ENCODE measurements at places on chromosomes 3 and 15. TPM values are rescaled to one million over a fixed set of nuclear protein-coding genes. Genes with fewer than 3 reads are reported as not detected.
A peak's percentile ranks its signal among the peaks of the same experiment; 100 is the strongest.

- DNase-seq = no peak
These were observed 35.0 kb upstream of the ARID3B start for GRCh38 chr15:74505837-74506514.

The MRPL3 gene
- total RNA-seq = 58.8 TPM

- DNase-seq = no peak
These were observed 45.9 kb downstream of the ADAM10 start for GRCh38 chr15:58703610-58704009.

The SLC12A8 gene
- total RNA-seq = 0.52 TPM

GRCh38 chr3:54349691-54350090 lies 227.3 kb downstream of the CACNA2D3 start:
- no peak for DNase-seq

DNA sequence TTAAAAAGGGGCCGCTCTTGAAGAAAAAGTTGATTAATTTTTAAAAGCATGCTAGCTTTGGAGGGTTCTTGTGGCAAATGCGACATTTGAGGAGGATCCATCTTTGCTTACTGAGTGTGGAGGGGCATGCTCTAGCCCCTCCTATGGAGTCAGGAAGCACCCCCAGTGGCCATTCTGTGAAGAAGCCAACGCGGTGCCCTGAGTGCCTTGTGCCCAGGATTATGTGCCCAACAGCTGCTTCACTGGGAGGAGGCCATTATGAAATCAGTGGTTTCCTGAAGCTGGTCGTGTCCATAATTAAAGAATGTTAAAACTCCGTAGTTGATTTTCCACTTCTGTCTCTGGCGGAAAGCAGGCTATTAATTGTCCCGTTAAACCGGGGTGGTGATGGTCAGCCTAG lies 69.1 kb upstream of the TNFAIP8L3 start:
- DNase-seq = no peak

The KBTBD8 gene
- total RNA-seq = 5.8 TPM

DNA sequence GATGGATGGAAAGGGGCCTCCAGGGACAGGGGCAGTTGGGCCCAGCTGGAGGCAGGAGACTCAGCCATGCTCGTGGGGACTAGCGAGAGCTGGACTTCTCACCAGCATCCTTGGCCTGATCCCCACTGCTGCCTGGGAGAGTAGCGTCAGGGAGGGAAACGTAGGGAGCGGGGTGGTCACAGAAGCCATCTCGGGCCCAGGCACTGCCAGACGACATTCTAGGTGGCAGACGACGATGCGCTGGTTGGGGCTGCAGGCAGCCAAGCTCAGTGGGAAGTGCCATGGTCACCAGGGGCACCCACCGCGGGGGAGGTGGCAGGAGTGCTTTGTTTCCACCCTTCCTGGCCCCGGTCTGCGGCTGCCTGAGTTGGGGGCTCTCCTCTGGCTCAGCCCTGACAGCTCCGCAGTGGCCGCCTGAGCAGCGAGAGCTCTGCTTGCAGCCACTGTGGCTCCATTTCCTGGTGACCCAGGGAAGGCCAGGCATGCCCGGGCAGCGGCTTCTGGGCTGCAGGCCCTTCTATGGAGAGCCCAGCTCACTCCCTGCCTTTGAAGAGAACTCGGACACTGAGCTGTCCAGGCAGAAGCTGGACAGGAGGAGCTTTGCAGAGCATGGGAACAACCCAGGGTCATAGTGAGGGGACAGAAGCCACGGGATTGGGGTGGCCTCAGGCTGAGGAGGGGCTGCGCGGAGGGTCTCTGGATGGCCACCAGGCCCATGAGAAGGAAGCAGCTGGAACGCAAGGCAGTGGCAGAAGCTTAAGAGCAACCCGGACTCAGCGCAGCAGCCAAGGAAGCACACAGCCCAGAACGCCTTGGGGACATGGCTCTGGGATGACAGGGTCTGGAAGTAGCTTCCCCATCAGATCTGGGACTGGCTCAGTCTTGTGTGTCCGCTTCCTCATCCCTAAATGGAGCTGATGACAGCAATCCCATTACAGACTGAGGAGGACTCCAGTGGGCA lies 30.8 kb downstream of the KLHL25 start:
- DNase-seq = peak; percentile 42

The PEX11A gene
- total RNA-seq = 13.9 TPM

The LEKR1 gene
- total RNA-seq = 0.62 TPM

The GOLGA8T gene
- total RNA-seq = 0.27 TPM

The PRTG gene
- 0.77 TPM for total RNA-seq

DNA sequence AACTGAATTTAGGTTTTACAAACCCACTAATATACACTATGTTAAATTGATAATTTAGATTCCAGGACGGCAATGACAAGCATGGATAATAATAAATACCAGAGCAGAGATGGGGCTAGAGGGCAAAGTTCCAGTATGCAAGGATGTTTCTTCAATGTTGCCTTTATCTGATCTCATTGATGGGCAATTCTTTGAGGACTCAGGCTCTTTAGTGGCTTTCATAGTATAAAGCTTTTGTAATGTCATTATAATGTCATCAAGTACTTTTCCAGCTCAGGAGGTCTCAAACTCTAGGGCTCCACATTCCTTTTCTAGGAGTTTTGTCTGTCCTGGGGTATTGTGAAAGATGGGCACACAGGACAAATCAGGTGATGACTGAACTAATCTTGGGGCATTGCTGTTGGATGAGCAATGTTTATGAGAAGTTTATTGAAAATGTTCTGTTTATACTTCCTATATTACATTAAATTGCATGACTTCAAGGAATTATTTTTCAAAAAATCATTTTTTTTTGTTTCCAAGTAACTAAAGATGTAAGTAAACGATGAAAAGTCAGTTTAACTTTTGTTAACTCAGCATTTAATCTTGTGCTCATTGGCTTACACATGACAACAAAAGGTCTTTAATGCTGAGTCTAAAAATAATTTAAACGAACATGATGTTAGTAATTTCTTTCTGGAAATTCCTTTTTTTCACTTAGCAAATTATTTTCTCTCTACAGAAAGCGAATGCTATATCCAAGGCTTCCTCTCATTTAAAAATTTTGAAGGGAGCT lies 116.4 kb downstream of the OXSM start:
- no peak for DNase-seq

The SOX14 gene
- not detected for total RNA-seq

GRCh38 chr15:73990250-73991005 lies 1.7 kb downstream of the STOML1 start:
- no peak for DNase-seq

DNA sequence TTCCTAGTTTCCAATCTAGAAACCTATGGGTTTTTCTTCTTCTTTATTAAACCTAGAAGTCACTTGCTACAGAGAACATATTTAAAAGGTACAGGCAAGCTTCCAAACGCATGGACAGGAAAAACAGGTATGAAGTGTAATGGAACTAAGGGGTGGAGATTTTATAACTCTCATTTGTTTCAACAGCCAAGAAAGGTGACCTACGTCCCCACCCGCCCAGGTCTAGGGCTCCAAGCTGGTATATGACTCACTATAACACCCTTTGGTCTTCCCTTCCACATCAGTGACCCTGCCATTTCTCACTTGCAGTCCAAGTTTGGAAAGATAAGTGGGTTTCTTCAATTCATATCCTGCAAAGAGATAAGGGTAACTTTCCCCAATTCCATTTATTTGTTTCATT lies 6.0 kb upstream of the LIPH start:
- no peak for DNase-seq

DNA sequence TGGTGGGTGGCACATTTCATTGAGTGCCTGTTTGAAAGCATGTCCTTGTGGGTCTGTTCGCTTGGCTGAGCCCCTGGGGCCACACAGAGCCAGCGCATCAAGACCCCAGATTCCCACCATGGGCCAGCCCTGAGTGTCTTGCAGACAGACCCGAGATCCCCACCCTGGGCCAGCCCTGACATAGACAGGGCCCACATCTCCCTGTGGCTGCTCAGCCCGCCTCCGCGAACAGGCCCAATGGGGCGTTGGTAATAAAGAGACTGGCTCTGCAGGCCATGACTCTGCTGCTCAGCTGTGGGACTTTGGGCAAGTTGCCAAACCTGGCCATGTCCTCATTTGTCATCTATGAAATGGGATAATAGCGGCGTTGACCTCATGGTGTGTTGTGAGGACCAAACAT lies 22.6 kb downstream of the FAH start:
- no peak for DNase-seq

The IMPG2 gene
- 0.20 TPM for total RNA-seq

- no peak for DNase-seq
These were observed 793.1 kb downstream of the AGBL1 start for GRCh38 chr15:86872782-86873181.

GRCh38 chr3:156820692-156821080 lies 5.5 kb upstream of the LEKR1 start:
- no peak for DNase-seq

The C2CD4B gene
- total RNA-seq = 1.7 TPM

The TRPM1 gene
- total RNA-seq = not detected

DNA sequence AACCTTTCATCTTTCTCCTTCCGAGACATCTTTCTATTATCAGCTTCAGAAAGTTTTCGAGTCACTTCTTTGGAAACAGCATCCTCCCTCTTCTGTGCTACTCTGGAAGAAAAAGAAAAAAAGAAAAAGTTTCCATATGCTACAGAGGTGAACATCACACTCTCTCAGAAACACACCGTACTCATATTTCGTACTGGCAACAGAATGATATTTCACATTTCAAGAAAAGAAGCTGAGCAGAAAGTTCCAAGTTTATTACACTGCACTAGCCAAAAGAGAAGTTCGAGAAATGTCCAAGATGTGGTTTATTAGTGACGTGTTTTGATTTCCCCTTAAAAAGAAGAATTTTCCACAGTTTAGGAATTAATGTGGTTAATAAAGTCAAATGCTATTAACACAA lies 6.0 kb downstream of the SSR3 start:
- no peak for DNase-seq

- no peak for DNase-seq
These were observed 18.6 kb upstream of the ZBTB20 start for GRCh38 chr3:115165701-115166100.

The IL17RC gene
- total RNA-seq = 36.0 TPM

DNA sequence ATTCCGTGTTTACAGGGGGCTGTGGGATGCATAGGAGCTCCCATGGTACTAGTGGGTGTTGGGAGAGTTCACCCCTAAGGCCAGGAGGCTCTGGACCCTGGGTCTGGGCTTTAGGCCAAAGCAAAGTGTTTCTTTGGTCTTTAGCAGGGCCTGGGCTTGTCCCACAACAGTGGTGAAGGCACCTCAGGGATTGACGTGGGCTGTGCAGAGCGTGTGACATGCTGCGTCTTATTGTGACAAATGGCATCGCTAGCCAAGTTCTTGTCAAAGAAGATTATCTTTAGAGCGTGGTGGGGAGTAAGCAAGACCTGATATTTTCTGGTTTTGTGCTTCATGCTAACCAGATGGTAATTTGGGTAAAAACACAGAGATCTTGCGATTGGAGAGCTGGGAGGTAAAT lies 170.1 kb downstream of the APBA2 start:
- DNase-seq = no peak

DNA sequence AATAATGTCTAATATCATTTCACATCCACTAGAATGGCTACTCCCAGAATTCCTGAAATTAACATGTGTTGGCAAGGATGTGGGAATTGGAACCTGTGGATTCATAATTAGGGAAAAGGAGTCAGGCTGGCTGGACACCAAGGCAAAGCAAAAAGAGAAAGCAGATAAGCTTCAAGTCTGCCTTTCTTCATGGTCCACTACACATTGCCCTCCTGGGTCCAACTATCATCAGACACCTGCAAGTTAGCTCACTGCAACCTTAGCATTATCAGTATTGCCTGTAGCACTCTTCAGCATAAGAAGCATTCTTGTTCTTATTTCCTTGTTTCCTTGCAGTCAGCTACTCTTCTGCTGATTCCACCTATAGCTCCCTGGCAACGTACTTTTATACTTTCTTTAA lies 124.3 kb downstream of the ZNF280D start:
- no peak for DNase-seq

- DNase-seq = no peak
These were observed 2.7 kb downstream of the UQCC5 start for GRCh38 chr3:52539010-52539653.

GRCh38 chr15:55965091-55965490 lies 28.3 kb downstream of the NEDD4 start:
- no peak for DNase-seq

The HRH1 gene
- total RNA-seq = 1.4 TPM

GRCh38 chr3:135148398-135149020 lies 353.4 kb downstream of the EPHB1 start:
- peak; percentile 72 for DNase-seq

The NAALADL2 gene
- 3.1 TPM for total RNA-seq

The C3orf62 gene
- 3.0 TPM for total RNA-seq

The BOC gene
- 5.5 TPM for total RNA-seq

The PPP2R3A gene
- total RNA-seq = 105 TPM

The BAHD1 gene
- 18.1 TPM for total RNA-seq

The CPLX3 gene
- total RNA-seq = 4.1 TPM

GRCh38 chr15:39083213-39083612 lies 497.7 kb upstream of the THBS1 start:
- no peak for DNase-seq

The SPESP1 gene
- total RNA-seq = 4.2 TPM

- no peak for DNase-seq
These were observed 486.6 kb downstream of the SQOR start for GRCh38 chr15:46121441-46121840.

The GPR149 gene
- not detected for total RNA-seq

The BCL2A1 gene
- 0.55 TPM for total RNA-seq

The TAGLN3 gene
- not detected for total RNA-seq

- no peak for DNase-seq
These were observed 633.9 kb upstream of the TGFBR2 start for GRCh38 chr3:29972320-29972993.

- no peak for DNase-seq
These were observed 99.2 kb downstream of the CEMIP start for GRCh38 chr15:80878242-80878866.

The PLSCR2 gene
- total RNA-seq = not detected

Data from left ventricle myocardium superior (tissue), 1 donor.